ENCODE measurements at places on chromosomes 5 and 9.

- DNase-seq: peak; percentile 71
These were observed 40.9 kb upstream of the FABP6 start for GRCh38 chr5:160188141-160189015.

- DNase-seq: no peak
These were observed 207.0 kb downstream of the DEPDC1B start for GRCh38 chr5:60492958-60493357.

DNA sequence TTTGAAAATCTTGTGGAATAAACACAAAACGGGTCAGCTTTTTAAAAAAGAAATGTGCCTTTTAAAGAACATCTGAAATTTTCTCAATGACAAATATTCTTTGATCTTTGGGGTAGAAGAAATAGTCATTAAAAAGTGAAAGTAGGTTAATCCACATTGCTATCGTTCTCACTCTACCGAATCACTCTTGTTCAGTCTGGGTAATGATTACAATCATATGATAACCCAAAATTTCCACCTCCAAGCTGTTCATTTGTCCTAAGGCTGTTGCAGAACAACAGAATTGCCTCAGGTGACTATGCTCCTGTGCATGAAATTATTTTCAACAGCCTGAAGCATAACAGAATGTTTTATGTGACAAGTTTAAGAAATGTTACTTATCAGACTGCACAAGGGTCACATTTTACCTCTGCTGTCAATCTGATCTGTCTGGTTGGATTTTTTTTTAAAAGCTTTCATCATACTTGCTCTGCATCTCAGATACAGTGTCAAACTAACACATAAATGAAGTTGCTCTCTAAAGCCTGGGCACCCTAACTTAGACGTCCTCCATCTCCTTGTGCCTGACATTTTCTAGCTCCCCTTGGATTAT lies 227.3 kb downstream of the LURAP1L start:
- no peak for DNase-seq

DNA sequence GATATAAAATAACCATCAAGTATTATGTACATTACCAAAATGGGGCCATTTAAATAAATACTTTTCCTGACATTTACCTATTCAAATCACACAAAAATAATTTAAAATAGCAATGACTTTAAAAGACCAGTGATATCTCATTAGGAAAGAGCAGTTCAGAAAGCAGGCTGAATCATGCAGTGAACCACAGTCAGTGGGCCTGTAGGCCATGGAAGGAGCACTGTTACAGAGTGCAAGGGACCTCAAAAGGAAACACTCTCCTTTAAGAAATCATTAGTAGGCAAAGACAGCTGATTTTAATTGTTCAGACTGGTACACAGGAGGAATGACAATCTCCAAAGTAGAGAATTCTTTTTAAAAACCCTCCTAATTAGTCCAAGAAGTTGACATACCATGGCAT lies 283.5 kb upstream of the EFNA5 start:
- no peak for DNase-seq

- DNase-seq: no peak
These were observed 164.3 kb upstream of the OTULINL start for GRCh38 chr5:14417276-14417730.

- DNase-seq: no peak
These were observed 21.4 kb upstream of the FLT4 start for GRCh38 chr5:180670586-180671359.

- no peak for DNase-seq
These were observed 319.5 kb upstream of the ACTBL2 start for GRCh38 chr5:57802131-57802530.

GRCh38 chr5:126846344-126846743 lies 69.4 kb downstream of the LMNB1 start:
- no peak for DNase-seq

DNA sequence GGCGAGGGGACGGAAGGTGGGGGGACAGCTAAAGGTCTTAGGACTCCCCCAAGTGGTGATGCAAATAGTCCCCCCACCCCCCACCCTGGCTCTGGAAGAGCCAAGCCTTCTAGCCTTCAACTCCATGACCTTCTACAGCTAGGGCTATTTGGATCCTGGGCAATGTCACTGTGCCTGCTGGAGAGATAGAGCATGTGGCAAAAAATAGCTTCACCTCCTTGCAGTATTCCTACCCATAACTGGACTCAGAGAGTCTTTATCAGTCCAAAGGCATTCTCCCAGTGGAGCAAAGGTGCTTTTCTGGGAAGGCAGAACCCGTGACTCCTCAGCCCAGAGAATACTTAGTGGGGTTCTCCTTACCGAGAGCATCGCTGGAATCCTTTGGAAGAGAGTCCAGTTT lies 48.9 kb upstream of the PPARGC1B start:
- DNase-seq: no peak

GRCh38 chr5:139481580-139482049 lies 943 bp downstream of the STING1 start:
- no peak for DNase-seq

GRCh38 chr5:9405196-9405754 lies 140.6 kb downstream of the SEMA5A start:
- DNase-seq: no peak

- no peak for DNase-seq
These were observed 450.3 kb upstream of the CLINT1 start for GRCh38 chr5:158309088-158309807.

GRCh38 chr9:91411096-91411771 lies 12.4 kb downstream of the NFIL3 start:
- DNase-seq: no peak

GRCh38 chr9:21715408-21715807 lies 87.0 kb upstream of the MTAP start:
- no peak for DNase-seq

DNA sequence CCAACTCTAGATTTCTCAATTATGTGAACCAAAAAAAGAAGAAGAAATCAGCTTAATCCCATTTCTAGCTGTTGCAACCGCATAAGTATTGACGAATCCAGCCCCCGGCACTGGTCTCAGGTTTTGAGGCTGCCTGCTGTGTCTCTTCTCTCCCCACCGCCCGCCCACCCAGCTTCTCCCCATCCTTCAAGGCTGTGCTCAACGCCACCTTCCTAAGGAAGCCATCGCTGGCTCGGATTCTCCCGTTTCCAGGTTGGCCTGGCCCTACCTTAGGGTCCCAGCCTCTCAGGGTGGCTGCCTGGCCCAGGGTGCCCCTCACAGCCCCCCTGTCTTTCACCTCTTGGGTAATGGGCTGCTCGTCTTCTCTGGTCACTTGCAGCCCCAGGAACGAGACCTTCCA lies 77.8 kb downstream of the HRH2 start:
- DNase-seq: no peak

GRCh38 chr5:75626959-75627358 lies 15.7 kb downstream of the ANKDD1B start:
- no peak for DNase-seq

DNA sequence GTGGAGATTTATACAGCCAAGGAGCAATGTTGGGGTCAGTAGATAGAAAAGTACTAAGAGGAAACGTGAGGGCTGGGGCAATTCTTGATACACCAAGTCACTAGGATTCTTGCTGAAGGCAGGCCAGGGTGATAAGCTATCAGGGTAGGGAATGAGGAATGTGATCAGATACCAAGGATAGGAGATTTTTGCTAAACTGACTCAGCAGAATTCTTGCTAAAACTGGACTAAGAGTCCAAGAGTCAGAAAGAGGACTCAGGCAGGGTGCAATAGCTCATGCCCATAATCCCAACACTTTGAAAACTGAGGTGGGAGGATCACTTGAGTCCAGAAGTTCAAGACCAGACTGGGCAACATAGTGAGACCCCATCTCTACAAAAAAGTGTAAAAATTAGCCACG lies 71.7 kb downstream of the ENTREP1 start:
- DNase-seq: no peak

DNA sequence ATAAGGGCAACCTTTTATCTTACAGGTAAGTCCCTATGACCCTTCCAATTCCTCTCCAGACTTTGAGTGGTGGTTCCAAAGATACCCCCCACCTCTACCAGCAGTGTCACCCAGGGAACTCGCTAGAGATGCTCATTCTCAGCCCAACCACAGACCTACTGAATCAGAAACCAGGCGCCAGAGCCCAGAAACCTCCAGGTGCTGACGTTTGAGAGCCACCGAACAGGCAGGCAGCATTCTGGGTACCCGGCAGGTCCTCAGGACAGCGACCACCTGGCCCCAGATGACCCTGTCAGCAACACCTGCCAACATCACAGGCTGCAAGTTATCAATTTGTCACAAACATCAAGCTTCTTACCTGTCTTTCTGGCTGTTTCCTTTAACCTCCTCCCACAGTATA lies 19.5 kb downstream of the RAPGEF1 start:
- no peak for DNase-seq

DNA sequence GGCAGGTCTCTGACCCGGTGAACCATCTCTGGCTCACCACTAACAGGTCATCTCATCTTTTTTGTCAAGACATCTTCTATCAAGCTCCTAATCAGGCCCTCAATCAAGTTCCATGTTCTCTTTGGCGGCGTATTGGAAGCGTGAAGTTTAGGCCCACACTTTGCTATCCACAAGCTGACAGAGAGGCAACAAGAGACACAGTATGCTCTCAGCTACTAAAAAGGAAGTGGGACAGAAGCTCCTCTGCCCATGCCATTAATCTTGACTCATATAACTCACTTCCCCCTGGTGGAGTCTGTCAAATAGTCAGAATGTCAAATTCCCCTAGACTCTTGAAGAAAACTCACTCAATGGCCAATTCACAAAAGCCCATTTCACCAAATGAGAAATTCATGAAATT lies 77.6 kb upstream of the TMC1 start:
- DNase-seq: no peak

- no peak for DNase-seq
These were observed 172.7 kb upstream of the MEF2C start for GRCh38 chr5:89055695-89056085.

DNA sequence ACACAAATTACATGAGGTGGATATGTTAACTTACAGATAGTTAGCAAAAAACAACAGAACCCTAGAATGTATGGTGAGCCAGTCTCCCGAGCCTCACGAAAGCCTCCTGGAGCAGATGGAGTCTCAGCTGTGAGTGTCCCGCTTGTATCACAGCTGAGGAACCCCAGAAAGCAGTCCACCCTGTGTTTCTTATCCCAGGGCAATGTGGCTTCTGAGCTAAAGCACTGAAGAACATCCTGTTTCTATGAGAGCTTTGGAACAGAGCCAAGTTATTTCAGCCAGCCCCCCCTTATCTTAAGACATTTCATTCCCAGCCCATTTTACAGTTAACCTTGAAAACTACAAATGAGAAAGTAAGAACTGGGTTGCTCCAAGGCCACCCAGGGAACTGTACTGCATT lies 1220.9 kb upstream of the CDH6 start:
- DNase-seq: no peak

DNA sequence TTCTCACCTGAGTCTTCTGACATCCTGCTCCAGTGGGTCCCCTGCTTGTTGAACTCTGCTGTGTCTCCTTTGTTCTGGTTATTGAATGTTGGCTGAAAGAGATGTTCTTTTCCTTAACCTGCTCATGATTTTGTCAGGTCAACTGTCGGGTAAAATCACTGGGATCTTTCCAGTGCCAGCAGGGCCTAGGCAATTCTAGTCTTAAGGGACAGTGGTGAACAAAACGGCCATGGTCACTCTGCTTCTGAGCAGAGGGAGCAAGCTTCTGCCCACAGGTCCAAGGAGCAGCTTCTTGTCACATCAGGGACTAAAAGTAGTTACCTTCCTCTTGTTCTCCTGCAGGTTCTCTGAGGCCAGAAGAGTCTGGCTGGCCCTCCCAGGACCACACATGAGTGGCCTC lies 65.6 kb downstream of the SEC61B start:
- no peak for DNase-seq

DNA sequence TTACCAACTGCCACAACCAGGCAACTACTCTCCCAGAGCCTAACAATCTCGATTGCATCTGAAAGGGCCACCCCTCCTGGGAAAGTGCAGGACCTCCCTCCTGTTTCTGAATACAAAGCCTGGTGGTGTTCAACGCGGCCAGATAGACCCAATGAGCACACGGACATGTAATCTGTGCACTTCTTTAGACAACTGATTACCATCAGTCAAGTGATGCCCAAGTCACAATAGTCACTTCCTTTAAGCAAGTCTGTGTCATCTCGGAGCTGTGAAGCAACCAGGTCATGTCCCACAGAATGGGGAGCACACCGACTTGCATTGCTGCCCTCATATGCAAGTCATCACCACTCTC lies 739 bp downstream of the C9orf72 start:
- no peak for DNase-seq

- DNase-seq: no peak
These were observed 439.1 kb upstream of the KIF2A start for GRCh38 chr5:61866930-61867329.

DNA sequence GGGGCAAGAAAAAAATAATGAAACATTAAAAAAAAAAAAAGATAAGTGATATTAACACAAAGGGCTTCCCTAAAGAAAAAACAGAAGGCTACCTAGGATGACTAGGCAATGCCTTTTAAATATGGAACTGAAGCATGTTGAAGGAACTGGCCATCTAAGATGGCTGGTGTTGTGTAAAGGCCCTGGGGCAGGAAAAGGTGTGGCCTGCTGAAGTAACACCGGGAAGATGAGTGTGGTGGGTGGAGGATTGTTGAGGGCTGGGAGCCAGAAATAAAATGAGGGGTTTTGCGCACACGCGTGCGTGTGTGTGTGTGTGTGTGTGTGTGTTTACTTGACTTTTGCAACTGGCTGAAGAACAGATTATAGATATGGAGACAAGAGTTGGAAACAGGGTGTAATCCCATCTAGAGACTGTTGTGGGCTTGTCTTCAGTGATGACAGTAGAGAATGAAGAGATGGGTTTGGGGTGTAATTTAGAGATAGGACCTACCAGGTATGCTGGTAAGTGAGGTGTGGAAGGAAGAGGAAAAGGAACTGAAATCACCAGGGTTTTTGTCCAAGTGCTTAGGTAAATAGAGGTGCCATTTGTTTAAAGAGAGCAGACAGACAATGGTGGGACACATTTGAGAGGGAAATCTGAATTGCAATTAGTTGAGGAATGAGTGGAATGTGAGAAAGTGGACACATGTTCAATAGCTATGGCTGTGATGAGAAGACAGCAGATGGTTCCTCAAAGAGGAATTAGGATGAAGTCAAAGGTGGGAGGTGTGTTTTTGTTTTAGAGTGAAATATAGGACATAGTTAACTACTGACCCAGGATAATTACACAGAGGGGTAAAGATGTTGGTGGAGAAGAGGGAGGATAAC lies 33.9 kb downstream of the RAD23B start:
- DNase-seq: no peak

DNA sequence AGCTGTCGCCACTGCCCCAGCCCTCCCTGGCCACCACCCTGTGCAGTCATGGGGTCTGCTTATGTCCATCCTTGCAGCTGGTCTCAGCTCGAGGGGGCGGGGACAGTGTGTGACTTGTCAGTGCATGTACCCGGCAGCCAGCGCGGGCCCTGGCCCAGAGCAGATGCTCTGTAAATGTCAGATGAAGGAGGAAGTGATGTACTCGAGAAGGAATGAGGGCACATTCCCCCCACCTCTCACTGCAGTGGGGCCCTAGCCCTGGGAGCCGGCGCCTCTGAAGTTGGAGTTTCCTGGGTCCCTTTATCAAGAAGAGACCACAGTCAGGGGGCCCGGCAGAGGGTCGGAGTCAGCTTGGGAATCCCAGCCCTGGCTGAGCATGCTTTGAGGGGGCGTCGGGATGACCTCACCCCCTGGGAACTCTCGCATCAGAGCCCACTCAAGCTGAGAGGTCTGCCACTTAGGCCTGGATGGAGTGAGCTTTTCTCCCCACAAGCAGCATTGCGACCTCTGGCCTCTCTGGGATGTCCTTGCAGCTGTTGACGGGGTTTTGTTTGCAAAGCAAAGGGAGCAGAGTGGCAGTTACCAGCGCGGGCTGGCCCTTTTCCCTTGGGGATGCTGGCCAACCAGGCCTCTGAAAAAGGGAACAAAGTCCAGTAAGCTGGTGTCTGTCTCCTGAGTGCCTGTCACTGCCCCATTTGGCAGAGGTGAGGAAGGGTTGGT lies 19.0 kb downstream of the NEURL1B start:
- peak; percentile 70 for DNase-seq
